ENCODE measurements at places on chromosomes 2 and 18.

DNA sequence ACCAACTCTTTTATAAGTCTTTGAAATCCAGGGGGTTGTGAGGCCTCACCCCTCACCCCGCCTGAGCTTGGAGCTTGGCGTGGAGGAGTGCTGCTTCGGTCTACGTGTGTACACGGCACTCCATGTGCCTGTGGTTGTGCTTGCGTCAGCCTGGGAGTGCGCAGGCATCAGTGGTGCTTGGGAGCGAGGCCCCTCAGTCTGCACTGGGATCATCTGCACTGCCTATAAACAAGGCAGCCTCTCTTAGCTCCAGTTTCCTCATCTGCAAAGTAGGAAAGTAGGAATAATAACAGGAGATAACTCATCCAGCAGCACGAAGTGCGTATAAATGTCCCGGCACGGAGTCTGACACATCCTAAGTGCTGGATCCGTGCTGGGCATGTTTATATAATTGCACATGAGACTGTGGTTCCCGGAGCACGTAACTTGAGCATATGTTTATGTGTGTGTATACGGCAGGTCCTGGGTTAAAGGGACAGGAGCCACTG is 1.2 kb downstream of the GYPC start:
- peak; percentile 64 for DNase-seq

GRCh38 chr2:184597571-184597991 is 748 bp upstream of the ZNF804A start:
- DNase-seq = peak; percentile 60

DNA sequence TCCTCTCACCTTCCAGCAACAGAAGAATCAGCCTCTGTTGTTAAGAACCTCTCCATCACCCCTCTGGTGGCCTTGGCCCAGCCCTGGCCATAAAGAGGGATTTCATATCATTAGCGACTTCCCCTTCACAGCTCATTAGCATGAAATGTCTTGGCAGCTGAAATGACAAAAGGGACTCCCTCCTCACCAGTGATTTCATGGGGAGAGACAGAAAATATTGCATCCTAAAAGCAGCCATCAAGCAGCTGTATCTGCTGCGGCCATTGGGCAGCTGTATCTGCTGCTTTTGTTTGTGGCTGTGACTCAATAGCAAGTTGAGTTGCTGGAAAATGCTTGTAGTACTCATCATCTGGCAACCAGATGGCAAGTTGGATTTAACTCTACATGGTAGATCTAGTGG is 105.9 kb upstream of the RMDN2 start:
- DNase-seq = no peak

DNA sequence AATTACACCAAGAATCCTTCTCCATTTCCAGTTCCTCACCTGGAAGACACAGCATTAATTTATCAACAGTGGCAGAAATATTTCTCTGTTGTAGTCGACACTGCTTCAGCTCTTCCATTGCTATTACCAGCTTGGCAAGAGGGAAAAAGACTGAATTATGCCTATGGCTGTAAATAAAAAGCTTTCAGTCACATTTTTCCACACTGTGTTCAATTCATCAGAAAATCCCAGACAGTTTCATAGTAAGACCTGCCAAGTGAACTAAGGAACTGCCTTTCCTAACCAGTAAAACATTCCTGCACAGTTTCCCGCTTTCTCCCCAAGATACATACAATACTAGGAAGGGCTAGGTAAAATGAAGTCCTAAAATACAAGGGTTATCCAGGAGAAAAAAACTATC is 94.7 kb downstream of the EXOC6B start:
- no peak for DNase-seq

DNA sequence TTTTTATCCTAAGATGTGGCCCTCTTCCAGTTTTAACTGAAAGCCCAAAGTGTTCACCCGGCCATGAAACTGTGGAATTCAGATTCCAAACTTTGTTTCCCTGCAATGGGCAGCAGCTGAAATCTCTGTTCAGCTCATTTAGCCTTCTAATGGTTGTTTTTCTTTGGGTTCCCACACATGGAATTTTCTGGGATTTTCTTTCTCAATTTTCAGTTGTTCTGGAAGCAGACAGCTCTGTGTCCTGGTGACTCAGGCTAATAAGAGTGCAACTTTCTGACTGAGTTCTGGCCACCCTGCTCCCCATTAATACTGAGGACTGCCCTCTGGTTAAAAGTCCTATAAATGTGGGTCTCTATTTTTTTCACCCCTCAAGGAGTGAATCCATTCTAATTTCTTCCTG is 78.5 kb downstream of the PMS1 start:
- no peak for DNase-seq

Data from KG1 (cell line).